Stimulated activated CD4-positive, alpha-beta T cell treated with anti-CD3 and anti-CD28 coated beads, TNF-alpha, amount 100 ng/mL, for 48 hours (primary cell): ENCODE measurements at places on chromosomes 4 and X.

DNA sequence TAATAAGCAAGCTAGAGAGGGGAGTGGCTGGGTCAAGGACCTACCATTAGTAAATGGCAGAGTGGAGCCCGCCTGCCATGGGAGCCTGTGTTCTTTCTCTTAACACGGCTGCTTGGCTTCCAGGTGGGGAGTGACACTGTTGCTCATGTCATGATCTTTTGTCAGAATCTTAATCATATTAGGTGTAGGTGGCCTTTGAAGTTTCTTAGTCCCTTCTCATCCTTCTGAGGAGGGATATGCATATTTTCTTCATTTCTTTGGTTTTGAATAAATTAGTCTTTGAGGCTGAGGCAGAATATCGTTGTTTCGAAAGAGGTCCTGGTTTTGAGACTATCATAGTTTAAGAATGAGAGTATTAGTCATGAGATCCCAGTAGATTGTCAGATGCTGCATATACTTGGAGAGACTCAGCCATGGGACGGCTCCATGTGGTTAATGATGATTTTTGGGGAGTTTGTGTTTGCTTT, 28.9 kb downstream of the SNX25 start:
- peak; percentile 38 for DNase-seq

DNA sequence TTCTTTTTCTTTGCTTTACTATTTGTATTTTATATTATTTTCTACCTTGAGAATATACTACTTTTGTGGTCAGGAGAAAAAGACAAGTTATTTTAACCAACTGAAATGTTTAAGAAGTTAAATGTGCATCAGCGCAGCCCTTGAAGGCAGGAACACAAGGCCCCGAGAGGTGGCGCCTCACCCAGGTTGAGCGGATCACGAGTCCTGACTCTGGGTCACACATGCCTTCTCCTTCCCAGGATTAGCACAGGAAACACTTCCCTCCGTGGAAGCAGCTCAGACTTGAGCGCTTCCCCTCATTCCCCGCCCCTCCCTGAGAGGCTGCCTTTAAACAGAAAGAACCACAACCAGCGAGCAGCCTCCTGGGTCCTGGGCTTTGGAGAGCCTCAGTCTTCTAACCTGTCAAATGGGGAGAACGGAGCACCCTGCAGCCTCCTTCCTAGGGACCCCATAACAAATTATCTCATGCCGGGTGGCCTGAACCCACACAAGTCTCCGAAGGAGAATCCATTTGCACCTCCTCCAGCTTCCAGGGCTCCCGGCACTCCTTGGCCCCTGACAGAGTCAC, 217.6 kb downstream of the AFAP1 start:
- no peak for DNase-seq

- DNase-seq = no peak
Measured at GRCh38 chr4:178314287-178314686, 872.0 kb upstream of the AGA start.

DNA sequence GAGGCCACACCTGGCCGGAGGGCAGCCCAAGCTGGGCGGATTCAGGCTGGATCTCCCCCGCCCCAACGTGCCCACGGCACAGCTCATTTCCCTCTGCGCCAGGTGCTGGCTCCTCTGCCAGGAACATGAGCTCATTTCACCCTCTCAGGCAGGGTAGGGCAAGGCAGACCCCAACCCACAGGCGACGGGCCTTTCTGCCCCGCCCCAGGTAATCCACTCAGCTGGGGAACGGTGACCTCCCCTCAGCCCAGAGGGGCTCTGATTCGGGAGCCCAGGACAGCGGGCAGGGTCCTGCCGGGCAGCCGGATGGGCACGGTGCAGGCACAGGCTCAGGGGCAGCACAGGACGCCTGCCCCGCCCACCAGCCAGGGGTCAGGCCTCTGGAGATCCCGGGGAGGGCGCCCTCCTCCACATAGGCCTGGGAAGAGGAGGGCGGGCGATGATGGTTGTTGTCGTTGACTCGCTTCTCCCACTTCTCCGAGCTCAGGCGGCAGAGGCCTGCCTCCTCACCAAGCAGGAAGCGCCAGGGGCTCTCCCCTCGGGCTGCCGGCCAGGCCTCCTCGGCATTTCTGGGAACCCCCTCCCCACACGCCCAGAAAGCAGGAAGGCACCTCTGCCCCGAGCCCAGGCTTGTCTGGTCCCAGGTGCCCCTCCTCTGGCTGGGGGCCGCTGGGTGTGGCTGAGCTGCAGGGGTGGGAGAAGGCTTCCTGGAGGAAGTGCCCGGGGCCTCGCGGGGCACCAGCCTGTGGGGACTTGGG, 31.1 kb downstream of the TACC3 start:
- DNase-seq = no peak

DNA sequence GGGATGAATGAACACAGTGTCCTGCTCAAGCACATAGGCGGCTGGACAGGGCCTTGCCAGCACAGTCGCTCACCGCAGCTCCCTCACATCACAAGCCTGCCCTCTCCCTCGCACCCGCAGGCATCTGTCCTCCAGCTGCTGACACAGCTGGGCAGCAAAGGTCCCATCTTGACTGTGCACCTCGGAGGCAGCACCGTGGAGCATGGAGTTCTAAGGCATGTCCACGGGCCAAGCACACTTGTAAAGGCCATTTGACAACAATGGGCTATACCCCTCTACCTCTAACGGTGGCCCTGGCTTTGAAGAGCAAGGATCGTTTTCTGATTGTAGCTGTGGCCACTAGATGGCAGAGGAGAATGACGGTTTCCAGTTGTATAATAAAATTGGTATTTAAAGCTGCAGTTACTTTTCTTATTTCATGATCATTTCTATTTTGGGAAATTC, 53.8 kb downstream of the APLN start:
- DNase-seq = no peak

DNA sequence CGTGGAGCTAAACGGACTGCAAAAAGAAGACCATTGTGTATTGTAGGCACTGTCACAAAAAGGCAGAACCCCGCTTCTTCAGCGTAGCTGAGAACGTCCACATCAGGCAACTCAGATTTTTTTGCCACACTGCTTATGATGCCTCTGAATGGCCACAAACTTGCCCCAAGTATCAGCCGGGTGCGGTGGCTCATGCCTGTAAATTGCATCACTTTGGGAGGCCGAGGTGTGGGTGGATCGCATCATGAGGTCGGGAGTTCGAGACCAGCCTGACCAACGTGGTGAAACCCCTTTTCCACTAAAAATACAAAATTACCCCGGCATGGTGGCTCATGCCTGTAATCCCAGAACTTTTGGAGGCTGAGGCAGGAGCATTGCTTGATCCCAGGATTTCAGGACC, 14.9 kb upstream of the IL3RA start:
- no peak for DNase-seq

GRCh38 chr4:169100670-169101101, 90.6 kb upstream of the CBR4 start:
- DNase-seq = no peak

DNA sequence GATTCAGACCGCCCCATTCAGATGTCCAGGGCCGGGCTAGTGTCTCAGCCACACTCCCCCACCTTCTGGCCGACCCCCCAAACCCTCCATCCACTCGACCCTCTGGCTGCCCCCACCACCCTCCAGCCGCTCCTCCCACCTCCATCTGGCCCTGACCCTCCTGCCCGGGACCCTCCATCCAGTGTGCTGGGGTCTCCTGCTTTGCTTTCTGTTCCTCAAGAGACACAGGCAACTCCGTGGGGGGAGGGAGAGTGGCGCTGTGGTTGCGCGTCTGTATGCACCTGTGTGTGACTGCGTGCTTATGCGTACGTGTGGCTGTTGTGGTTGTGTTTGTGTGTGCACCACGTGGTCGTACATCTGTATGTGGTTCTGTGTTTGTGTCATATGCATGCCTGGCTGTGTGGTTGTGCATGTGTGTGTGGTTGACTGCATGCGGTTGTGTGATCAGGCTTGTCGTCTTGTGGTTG, 33.3 kb downstream of the CPLX1 start:
- DNase-seq = no peak

GRCh38 chr4:94965852-94966251, 208.1 kb downstream of the BMPR1B start:
- no peak for DNase-seq

- DNase-seq = no peak
Measured at GRCh38 chrX:114581528-114582263, 2.2 kb upstream of the HTR2C start.

GRCh38 chr4:15918484-15919129, 19.9 kb downstream of the FGFBP1 start:
- DNase-seq = no peak

DNA sequence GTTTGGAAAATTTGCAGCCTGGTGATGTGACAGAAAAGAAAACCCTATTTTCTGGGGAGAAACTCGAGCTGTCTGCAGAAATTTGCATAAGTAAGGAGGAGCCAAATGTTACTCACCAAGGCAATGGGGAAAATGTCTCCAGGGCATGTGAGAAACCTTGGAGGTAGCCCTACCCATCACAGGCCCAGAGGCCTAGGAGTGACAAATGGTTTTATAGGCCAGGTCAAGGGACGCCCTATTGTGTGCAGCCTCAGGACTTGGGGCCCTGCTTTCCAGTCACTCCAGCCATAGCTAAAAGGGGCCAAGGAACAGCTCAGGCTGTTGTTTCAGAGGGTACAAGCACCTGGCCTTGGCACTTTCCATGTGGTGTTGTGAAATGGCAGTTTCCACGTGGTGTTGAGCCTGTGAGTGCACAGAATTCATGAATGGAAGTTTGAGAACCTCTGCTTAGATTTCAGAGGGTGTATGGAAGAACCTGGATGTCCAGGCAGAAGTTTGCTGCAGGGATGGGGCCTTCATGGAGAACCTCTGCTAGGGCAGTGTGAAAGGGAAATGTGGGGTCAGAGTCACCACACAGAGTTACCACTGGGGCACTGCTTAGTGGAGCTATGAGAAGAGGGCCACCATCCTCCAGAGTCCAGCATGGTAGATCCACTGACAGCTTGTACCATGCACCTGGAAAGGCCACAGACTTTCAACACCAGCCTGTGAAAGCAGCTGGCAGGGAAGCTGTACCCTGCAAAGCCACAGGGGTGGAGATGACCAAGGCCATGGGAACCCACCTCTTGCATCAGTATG, 637.6 kb upstream of the EPHA5 start:
- DNase-seq = no peak

- DNase-seq = no peak
Measured at GRCh38 chr4:87465739-87466366, 43.5 kb downstream of the NUDT9 start.

DNA sequence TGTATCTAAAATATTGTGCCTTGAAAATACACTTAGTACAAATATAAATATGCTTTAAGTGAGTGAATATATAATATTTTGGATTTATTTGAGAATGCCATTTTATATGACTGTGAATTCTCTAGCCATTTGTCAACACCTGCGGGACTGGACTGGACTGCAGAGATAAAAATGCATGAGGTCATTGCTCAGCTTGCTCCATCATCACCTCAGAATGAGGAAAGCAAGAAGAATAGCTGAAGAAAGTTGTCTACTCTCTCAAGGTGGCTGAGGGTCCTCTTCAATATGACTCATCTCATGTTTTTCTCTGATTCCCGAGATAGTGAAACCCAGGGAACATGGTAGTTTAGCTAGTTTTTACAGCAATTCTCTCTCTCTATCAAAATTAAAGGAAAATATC, 732.5 kb upstream of the AGA start:
- DNase-seq = no peak

DNA sequence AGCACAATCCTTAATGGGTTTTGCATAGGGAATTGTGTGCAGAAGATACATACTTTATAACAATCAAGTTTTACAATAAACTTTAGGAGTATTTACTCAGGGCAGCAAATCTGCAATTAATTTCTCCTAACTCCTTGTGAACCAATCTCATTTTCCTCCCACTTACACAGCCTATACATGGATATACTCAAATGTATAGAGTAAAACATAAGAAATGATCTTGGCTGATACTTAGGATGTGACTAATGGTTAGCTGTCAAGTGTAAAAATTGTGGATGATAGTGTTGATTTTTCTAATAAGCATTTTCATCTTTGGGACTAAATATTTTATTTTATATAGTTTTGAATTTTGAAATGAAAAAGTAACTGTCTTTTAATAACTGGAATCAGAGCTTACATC, 759.6 kb downstream of the GRID2 start:
- DNase-seq = no peak

DNA sequence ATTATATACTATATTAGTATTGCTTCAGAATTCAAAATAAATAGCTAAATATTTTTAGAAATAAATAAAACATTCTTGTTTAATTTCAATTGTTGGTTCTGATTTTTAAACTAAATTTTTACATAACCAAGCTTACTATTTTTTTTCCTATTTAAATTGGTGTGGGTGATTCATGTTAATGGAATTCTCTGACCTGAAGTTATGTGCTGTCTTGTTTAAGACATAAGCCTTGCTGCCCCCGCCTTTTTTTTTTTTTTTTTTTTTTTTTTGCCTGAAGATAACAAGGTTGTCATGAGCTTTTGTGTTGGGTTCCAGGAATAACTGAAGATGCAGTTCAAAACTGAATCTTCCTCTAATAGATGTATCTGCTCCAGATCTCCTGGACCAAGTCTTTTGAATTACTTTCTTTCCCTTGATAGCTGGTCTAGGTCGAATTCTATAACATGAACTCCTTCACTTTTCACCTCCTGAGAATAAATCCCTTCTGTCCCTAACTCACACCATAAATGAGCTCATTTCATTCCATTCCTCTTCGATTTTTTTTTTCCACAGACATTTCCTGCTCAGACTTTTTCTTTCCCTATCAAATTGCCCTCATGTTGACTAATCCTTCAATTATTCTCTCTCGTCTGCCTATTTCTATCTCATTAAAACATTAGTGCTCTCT, 261.5 kb upstream of the FTHL17 start:
- no peak for DNase-seq

- no peak for DNase-seq
Measured at GRCh38 chrX:34299451-34299967, 167.4 kb upstream of the FAM47A start.

DNA sequence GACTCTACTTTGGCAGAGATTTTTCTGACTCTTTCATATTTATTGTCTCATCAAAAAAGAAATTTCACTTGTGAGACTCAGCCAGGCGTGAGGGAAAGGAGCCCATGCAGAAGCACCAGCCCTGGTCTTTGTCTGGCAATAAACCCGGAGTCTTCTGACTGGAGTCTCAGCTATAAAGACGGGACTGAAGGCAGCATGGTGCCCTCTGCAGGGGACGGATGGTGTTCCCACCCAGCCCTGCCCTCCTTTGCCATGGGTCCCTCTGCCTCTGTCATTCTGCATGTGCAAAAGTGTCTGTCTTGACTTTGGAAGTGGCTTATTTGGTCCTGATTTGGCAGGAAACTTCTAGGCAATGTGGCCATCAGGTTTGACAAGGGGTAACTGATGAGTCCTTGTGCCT, 14.2 kb downstream of the ZNF185 start:
- DNase-seq = no peak

GRCh38 chrX:147803948-147804347, 107.8 kb upstream of the FMR1 start:
- no peak for DNase-seq

DNA sequence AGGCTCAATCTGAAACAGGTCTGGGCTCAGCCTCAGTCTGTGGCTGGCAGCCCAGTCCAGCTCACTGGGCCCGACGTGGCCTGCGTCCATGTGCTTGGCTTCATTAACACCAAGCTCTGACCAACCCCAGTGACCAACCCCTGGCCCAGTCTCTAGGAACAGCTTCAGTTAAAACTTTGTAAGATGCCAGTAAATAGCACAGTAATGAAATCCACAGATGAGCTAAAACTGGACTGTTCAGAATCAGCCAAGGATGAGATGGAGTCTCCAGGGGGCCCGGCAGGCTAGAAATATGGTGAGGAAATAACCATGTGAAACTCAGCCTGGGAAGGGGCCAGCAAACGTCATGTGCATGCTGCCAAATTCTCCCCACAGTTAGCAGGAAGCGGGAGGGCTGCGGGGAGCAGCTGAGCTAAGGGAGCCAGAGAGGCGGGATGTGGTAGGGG, 37.1 kb upstream of the XPNPEP2 start:
- no peak for DNase-seq

GRCh38 chrX:23372220-23372902, 37.7 kb downstream of the PTCHD1 start:
- no peak for DNase-seq

- DNase-seq = no peak
Measured at GRCh38 chrX:151994476-151994875, 20.0 kb upstream of the GABRE start.
